ENCODE measurements at places on chromosomes 6 and 20.

DNA sequence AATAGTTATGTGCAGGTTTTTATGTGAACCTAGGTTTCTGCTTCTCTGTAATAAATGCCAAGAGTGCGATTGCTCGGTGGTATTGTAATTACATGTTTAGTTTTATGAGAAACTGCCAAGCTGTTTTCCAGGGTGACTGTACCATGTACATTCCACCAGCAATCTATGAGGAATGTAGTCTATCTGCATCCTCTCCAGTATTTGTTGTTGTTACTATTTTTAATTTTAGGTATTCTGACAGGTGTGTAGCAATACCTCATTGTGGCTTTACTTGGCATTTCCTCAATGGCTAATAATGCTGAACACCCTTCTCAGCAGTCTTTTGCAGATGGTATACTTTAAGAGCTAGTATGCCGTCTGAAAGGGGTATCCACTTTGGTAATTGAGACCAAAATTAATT lies 142.1 kb downstream of the BMP2 start:
- DNase-seq: no peak

GRCh38 chr6:68108233-68108835 lies 526.7 kb upstream of the ADGRB3 start:
- DNase-seq: no peak

DNA sequence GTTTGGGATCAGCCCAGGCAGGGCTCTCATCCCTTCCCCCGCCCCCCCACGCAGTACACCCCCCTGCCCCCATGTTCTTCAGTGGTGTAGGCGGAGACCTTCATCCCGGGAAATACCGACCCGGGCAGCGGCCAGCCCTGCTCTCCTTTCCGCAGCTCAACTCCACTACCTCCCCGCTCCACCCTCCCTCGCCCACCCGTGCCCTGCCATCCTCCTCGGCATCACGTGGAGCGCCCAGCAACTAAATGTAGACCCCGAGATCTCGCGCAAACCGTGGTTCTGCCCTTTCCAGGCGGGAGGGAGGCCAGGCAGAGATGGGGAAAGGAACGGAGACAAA lies 1932.2 kb upstream of the DEFB115 start:
- no peak for DNase-seq

GRCh38 chr6:170130771-170131241 lies 160.1 kb downstream of the DLL1 start:
- DNase-seq: no peak

- no peak for DNase-seq
Observed at GRCh38 chr20:36101192-36101591, 53.3 kb upstream of the EPB41L1 start.

- no peak for DNase-seq
Observed at GRCh38 chr20:46607849-46608497, 43.3 kb downstream of the SLC13A3 start.

GRCh38 chr6:165272585-165272984 lies 36.8 kb downstream of the C6orf118 start:
- DNase-seq: no peak

GRCh38 chr20:41011551-41012067 lies 17.0 kb upstream of the TOP1 start:
- no peak for DNase-seq

- no peak for DNase-seq
Observed at GRCh38 chr6:71190809-71191208, 97.8 kb upstream of the OGFRL1 start.

Measured in bone marrow (tissue), 2 donors.